EL (cell line): ENCODE measurements at places on chromosomes 5 and 9.
A peak's percentile ranks its signal among the peaks of the same experiment; 100 is the strongest.

DNA sequence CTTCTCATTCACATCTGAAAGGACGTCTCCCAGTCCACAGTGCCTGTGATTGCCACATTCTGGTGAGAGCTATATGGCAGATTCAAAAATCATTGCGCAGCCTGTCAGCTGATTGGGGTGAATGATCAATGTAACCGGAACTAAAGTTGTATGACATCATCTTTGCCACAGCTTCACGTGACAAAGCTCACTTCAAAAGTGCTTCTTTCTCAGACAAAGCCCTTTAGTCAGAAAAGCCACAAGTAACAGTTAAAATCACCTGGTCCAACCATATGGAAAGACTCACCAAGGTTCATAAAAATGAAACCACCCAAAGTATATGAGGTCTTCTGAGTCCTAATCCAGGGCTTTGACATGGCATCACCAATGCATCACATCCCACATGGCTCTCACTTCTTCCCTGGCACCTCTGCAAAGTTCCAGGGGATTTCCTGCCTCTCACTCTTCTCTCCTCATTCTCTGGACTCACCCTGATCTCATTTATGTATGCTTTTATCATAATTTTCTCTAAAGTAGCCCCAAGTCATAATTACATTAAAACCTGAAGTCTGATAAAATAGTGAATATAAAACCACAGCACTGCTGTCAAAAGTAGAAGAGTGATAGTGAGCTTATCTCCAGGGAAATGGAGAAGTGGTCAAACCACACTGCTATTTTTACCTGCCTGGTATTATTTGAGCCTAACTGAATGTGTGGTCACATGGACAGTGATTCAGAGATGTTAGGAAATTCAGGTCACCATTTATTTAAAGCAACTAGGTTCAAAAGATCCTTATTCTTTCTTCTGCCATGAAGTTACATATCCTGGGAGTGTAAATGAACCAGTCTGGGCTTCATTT, 193.1 kb upstream of the PTGER4 start:
- DNase-seq = no peak

- no peak for DNase-seq
Observed at GRCh38 chr5:38483805-38484398, 72.5 kb downstream of the LIFR start.

DNA sequence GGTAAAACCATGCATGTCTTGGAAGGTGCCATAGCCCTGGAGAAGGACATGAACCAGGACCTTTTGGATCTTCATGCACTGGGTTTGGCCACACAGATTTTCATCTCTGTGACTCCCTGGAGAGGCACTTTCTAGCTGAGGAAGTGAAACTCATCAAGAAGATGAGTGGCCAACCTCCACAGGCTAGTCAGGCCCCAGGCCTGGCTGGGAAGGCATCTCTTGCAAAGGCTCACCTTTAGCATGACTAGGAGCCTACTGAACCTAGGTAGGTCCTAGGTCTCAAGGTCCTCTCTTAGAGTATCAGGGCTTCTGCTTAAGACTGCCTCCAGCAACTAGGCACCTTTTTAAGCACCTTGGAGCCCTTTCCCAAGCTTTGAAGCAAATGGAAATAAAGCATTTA, 1448.7 kb upstream of the ACO1 start:
- no peak for DNase-seq

GRCh38 chr9:96061293-96061987, 185.9 kb downstream of the ERCC6L2 start:
- peak; percentile 57 for DNase-seq

DNA sequence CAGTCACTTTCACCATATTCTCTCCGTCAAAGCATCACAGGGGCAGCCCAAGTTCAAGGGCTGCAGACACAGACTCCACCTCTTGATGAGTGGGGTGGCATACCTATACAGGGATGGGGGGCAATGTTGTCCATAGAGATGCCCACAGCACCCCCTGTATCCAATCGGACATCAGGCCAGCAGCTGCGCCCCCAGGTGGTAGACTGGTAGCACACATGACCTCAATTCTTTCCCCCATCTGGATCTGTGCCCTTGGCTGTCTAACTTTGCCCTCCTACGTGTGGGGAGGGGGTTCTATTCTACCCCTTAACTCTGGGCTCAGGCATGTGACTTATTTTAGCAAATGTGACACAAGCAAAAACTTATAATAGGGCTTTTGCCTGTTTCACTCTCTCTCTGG, 84.0 kb upstream of the SLC25A48 start:
- DNase-seq = no peak

- DNase-seq = no peak
Observed at GRCh38 chr9:6714176-6714575, 43.6 kb upstream of the KDM4C start.

DNA sequence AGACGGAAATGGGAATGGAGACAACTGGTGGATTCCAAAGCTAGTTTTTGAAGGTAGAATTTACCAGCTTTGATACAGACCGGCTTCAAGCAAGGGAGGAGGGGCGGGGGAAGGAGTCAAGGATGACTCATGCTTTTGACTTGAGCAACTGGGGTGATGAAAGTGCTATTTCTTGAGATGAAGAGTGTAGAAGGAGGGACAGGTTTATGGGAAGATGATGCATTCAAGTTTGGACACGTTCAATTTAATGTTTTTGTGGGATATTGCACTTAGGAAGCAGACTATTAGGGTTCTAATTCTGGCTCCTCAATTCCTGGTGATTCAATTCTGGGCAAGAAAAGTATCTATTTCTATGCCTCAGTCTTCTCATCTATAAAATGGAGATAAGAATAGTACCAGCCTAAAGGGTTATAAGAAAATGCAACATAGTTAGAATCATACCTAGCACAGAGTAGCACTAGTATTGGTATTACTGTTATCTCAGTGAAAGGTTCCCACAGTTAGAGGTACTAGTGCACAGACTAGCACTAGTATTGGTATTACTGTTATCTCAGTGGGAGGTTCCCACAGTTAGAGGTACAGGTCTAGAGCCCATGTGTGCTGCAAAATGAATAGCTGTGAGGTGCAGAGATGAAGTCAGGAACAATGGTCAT, 4.6 kb downstream of the NIPAL4 start:
- peak; percentile 90 for DNase-seq

GRCh38 chr9:22041775-22042174, 32.7 kb upstream of the CDKN2B start:
- DNase-seq = peak; percentile 58

DNA sequence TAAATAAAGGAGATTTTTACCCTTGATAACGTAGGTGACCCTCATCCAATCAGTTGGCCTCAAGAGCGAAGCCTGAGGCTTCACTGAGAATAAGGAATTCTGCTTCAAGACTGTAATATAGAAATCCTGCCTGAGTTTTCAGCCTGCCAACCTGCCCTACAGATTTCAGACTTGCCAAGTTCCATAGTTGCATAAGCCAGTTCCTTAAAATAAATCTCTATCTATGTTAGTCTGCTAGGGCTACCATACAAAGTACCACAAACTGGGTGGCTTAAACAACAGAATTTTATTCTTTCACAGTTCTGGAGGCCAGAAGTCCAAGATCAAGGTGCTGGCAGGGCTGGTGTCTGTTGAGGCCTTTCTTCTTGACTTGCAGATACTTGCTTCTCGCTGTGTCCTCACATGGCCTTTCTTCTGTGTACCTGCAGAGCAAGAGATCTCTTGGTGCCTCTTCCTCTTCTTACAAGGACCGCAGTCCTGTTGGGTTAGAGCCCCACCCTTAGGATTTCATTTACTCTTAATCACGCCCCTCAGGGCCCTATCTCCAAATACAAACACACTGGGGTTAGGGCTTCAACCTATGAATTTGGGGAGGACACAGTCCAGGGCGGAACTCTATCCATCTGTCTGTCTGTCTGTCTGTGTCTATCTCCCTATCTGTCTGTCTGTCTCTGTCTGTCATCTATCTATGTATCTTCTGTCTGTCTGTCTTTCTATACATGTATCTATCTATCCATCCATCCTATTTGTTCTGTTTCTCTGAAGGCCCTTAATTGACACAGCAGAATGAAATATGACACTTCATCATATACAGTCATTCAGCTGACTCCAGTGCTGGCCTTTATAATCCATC, 17.0 kb upstream of the CMBL start:
- DNase-seq = no peak

DNA sequence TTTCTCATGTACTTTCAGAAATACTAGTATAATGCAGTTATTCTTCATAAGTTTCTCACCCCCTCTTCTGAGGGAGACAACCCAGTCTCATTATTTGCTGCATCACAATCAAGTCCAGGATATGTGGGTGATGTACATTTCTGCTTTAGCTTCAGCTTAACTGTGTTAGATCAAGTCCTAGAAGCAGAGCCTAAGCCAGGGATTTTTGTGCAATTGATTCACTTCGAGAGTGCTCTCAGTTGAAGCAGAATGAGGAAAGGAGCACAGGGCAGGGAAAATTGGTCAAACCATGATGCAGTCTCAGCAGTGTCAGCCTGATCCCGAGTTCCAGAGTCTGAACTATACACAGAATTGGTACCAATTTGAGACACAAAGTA, 15.1 kb downstream of the HNRNPK start:
- DNase-seq = peak; percentile 31

- DNase-seq = no peak
Observed at GRCh38 chr5:1177826-1178528, 23.4 kb upstream of the SLC6A19 start.

DNA sequence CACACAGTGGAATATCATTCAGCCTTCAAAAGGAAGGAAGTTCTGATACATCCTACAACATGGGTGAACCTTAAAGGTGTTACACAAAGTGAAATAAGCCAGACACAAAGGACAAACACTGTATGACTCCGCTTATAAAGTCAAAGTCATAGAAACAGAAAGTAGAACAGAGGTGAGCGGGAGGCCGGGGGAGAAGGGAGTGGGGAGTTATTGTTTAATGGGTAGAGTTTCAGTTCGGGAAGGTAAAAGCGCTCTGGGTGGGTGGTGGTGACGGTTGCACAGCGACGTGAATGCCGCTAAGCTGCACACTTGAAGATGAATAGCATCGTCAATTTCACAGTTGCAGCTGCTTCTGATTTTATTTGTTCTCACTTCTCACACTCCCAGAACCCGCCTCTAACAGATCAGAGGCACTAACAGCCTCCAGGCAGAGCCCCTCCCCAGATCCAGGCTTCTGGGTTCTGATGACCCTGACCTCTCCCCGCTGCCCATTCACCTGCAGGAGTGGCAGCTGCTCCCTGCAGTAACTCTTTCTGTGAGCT, 34.1 kb downstream of the BNIP1 start:
- no peak for DNase-seq

DNA sequence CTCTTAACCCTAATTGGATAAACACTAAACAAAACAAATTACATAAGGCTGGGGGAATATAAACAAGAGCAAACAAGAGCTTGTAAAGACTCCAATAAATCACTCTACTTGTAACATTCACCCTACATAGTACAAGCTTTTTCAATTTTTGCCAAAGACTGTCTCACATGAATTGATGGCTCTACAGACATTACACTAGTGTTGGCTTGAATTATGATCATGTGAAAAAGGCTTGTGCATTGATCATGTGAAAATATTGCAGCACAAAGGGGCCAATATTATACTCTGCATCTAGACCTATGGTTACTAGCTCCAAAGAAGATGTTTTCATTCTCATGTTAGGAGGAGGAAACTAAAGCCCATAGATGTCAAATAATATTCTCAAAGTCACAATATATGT, 212.6 kb downstream of the MCTP1 start:
- no peak for DNase-seq

DNA sequence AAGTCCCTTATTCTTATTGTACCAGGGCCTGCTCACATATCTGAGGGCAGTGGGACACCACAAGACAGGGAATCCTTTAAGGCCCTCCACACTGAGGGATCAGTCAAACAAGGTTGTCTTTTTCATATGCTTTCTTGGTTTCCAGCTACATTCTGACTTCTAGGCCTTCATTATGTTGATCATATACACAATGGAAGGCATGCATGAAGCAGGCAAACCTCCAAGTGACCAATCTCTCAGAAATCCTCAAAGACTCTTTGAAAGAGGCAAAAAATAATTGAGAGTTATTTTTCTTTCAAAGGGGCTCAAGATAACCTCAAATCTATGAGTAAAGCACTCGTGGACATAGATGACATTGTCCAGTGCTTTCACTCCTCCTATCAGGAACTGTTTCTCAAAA, 1195.9 kb upstream of the ACO1 start:
- DNase-seq = no peak

DNA sequence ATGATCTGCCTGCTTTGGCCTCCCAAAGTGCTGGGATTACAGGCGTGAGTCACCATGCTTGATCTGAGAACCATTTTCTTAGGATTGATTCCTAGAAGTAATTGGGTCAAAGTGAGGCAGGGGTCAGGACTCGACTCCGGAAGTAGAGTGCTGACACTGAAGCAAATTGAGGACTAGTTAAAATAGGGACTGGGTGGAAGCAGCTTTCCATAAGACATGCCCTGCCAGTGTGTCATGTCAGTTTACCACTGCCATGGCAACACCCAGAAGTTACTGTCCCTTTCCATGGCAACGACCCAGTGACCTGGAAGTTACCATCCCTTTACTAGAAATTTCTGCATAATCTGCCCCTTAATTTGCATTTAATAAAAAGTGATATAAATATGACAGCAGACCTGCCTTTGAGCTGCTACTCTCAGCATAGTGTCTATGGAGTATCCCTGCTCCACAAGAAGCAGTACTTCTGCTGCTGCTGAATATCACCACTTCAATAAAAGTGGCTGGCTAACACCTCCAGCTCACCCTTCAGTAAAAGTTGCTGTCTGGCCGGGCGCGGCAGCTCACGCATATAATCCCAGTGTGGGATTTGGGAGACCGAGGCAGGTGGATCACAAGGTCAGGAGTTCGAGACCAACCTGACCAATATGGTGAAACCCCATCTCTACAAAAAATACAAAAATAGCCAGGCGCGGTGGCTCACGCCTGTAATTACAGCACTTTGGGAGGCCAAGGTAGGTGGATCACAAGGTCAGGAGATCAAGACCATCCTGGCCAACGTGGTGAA, 47.8 kb upstream of the JADE2 start:
- no peak for DNase-seq

DNA sequence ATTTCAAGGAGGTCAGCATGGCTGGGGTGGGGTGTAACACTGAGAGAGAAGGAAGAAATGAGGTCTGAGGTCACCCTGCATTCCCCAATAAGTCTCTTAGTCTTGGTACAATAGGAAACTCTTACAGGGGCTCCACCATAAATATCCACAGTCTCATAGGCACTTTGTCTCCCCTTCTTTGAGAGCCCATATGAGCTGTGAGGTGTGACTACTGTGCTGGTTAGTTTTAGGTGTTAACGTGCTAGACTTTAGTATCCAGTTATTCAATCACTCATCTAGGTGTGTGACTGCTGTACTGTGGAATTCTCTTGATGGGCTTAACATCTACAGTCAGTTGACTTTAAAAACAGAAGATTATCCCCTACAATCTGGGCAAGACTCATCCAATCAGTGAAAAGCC, 378.1 kb upstream of the RFX3 start:
- DNase-seq = no peak

- DNase-seq = no peak
Observed at GRCh38 chr5:40995801-40996586, 75.1 kb downstream of the MROH2B start.

- no peak for DNase-seq
Observed at GRCh38 chr9:3569529-3569928, 43.7 kb upstream of the RFX3 start.

GRCh38 chr5:15791859-15792258, 291.9 kb downstream of the FBXL7 start:
- DNase-seq = peak; percentile 57

GRCh38 chr9:17509151-17509550, 69.7 kb upstream of the SH3GL2 start:
- no peak for DNase-seq

- DNase-seq = no peak
Observed at GRCh38 chr9:9783211-9783610, 829.6 kb downstream of the PTPRD start.

GRCh38 chr5:16437977-16438376, 27.6 kb downstream of the ZNF622 start:
- peak; percentile 12 for DNase-seq
